ENCODE measurements at places on chromosomes 6 and 20. TPM values are rescaled to one million over a fixed set of nuclear protein-coding genes. Genes with fewer than 3 reads are reported as not detected.

ASIP gene
- total RNA-seq, result not detected

MYLK4 gene
- total RNA-seq, result 0.32 TPM

THEMIS gene
- total RNA-seq, result not detected

ARMH2 gene
- not detected for total RNA-seq

ARFGEF3 gene
- 7.0 TPM for total RNA-seq

RAD21L1 gene
- total RNA-seq, result not detected

ESF1 gene
- 15.2 TPM for total RNA-seq

ANGPT4 gene
- total RNA-seq, result not detected

VPS52 gene
- total RNA-seq, result 49.2 TPM
